A549 treated with GW870086 at 1 μM for 4 hours (cell line): ENCODE measurements at places on chromosomes 12 and 14. TPM values are rescaled to one million over a fixed set of nuclear protein-coding genes. Genes with fewer than 3 reads are reported as not detected.

Gene IKZF4
- total RNA-seq = 1.7 to 3.9 TPM (median 2.9 TPM) in 5 replicates

Gene LBHD2
- total RNA-seq = not detected in 5 replicates

Gene EGLN3
- 4.8 to 6.5 TPM (median 5.3 TPM) in 5 replicates for total RNA-seq

Gene P2RX2
- 0.12 TPM in 1 of 5 replicates, not detected in the others for total RNA-seq

Gene KCNK10
- not detected in 5 replicates for total RNA-seq
